Activated naive CD4-positive, alpha-beta T cell treated with anti-CD3 and anti-CD28 coated beads, Interleukin-2, amount 50 U/mL, for 16 hours (primary cell): ENCODE measurements at places on chromosomes 7 and 10.
A peak's percentile ranks its signal among the peaks of the same experiment; 100 is the strongest.

- DNase-seq, result no peak
These were observed 47.8 kb downstream of the INSIG1 start for GRCh38 chr7:155345490-155345889.

- no peak for DNase-seq
These were observed 91.3 kb downstream of the ZNF467 start for GRCh38 chr7:149682038-149682437.

DNA sequence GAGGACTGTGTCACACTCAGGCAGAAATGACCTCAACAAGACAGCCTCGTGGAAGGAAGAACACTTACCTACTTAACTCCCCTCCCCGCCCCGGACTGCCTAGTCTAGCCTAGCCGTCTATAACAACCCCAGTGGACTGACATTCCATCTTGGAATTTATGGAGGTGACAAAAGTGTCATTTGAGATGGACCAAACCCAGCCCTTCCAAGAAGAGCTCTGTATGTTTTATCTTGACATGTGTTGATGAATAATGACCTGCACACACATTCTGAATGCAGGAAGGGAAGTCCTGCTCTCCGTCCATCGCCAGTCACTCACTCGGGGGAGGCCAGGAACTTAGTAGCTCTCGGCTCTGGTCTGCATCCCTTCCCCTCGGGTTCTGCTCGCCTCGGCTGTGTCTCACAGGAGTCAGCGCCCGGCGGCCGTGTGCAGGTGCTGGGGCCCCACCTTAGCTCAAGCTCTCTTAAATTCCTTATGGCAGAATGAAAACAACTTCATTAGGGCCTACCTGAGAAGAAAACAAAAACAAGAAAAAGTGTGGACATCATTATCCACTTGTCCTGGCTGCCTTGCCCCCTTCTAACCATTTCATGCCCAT, 140.9 kb upstream of the NPS start:
- DNase-seq, result no peak

GRCh38 chr7:152674860-152675758, 832 bp downstream of the XRCC2 start:
- DNase-seq, result peak; percentile 11

DNA sequence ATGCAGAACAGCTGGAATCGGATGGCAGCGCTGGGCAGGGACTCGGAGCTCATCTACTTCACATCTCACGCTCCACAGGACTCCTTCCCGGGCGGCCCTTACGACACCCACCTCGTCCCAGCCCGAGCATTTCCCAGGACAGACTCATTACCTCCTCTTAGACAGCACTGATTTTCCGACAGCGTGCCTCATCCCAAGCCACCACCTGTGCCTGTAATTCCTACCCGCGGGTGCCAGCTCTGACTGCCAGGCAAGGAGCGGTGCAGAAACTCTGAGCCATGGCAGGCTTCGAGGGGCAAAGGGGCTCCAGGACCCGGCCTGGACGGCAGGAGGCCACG, 25.6 kb downstream of the GPER1 start:
- DNase-seq, result no peak

DNA sequence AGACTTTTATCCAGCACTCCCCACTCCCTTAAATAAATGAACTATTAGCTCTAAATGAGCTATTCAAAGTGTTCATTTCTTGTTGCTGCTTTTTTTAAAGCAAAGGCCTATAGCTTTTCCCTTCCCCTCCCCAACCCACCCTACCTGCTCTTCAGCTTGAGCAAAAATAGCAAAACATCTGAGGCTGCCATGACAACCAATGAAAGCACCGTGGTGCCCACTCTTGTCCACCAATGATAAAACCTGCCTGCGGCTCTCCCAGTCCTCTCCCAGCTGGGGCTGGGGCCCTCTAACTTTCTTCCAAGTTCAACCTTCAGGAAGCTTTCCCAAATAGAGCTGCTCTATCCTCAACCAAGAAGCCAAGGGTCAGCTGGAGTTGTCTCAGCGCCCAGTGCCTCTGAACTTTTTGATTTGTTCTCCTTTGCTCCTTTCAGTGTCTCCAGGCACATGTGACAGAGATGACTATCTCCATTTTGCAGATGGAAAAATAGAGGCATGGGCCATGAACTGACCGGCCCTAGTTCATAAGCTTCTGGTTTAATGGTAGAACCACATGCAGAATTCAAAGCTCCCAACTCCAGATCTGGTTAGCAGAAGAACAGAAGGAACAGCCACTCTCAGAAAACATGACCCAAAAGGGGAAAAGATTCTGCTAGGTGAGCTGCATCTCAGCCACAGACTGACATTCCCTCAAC, 47.7 kb downstream of the PIK3AP1 start:
- DNase-seq, result no peak

DNA sequence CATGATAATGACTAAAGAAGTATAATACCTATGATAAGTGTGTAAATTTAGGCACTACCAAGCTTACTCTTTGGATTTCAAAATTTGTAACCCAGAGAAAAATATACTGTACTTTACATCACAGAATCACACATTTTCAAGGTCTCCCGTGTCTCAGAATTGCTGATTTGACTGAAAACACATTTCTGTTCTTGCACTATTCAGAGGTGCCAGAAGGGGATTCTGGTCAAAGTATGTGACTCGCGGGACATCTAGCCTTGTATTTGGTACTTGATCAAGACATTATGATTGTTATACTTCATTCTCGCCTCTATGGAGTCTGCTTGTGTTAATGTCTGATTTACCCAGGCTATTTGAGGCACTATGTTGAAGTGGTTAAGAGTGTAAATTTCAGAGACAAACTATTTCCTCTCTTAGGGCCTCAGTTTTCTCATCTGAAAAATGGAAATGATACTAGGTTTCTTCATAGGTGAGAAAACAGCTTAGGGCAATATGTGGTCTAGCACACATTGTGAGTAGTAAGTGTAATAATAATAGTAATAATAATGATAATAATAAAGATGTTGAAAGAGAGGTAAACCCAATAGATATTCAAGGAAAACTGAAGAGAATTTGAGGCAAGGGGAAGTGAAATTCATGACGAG, 320.4 kb downstream of the RNLS start:
- DNase-seq, result no peak

- DNase-seq, result no peak
These were observed 42.2 kb upstream of the NEUROD6 start for GRCh38 chr7:31382722-31383121.

- no peak for DNase-seq
These were observed 51.7 kb downstream of the SMURF1 start for GRCh38 chr7:99092064-99092720.

DNA sequence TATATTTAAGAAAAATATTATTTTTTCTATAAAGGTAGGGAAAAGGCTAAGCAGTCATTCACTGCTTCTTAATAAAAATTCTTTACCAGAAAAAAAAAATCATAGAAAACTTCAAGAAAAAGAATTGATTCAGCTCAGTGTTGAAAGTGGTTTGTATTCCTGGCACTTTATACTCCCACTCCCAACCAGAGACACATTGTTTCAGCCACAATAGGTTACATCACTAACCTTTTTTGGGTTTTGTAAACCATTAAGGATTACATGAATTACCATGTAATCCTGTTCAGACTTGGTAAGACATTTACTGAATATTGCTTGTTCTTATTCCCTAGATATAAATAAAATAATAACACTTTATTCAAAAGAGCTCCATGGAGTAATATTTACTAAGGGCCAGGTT, 46.6 kb downstream of the MINPP1 start:
- no peak for DNase-seq

DNA sequence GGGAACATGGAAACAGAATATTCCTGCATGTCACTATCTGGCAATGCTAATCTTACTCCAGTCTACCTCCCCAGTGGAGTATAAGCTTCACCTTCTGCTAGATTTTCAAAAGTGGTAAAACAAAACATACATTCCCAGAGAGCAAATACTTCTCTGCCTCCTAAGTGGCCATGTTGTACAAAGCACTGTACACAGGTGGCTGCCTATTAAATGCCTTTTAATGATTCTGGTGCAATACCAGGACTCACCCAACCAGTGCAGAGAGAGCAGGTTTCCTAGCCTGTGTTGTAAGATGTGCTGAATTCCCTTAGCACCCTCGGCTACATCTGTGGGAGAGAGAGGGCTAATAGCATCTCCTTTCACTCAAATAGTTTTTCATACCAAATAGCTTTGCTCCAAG, 684.3 kb upstream of the NRP1 start:
- no peak for DNase-seq

DNA sequence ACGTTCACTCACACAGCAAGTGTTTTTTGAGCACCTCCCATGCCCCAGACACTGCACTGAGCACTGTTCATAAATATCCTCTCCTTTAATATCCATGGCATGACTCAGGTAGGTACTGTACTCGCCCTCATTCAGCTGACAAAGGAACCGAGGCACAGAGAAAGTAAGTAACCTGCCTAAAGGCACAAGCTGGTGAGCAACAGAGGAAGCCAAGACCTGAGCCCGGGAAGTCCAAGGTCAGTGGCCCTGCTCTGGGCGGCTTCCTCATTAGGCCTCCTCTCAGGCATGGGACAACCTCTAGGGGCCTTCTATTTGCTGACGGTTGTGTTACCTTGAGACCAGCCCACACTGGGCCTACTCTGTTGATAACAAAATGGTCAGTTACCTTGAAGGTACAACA, 45.1 kb upstream of the EZH2 start:
- no peak for DNase-seq

GRCh38 chr7:157476654-157477549, 140.1 kb downstream of the DNAJB6 start:
- DNase-seq, result no peak

GRCh38 chr7:27237735-27238334, 4.8 kb upstream of the EVX1 start:
- DNase-seq, result no peak

DNA sequence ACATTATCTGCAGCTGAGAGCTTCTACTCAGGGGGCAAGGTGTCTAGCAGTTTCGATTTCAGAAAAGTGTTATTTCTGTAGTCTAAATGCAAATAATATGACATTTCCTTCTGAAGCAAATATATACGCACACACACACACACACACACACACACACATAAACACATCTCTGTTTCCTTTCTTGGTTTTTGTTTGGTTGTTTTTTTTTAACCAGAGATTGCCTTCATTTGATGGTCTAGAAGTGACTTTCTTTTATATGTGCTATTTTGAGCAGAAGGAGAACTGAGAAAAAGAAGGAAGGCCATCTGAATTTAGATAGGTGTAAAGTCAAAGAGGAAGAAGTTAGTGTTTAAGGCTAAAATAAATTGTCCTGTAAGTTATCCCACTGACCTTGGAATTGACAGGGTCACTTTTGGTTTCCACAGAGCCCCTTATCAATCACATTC, 142.2 kb downstream of the TRIL start:
- DNase-seq, result no peak

GRCh38 chr10:112173206-112173605, 10.4 kb downstream of the GPAM start:
- DNase-seq, result no peak

DNA sequence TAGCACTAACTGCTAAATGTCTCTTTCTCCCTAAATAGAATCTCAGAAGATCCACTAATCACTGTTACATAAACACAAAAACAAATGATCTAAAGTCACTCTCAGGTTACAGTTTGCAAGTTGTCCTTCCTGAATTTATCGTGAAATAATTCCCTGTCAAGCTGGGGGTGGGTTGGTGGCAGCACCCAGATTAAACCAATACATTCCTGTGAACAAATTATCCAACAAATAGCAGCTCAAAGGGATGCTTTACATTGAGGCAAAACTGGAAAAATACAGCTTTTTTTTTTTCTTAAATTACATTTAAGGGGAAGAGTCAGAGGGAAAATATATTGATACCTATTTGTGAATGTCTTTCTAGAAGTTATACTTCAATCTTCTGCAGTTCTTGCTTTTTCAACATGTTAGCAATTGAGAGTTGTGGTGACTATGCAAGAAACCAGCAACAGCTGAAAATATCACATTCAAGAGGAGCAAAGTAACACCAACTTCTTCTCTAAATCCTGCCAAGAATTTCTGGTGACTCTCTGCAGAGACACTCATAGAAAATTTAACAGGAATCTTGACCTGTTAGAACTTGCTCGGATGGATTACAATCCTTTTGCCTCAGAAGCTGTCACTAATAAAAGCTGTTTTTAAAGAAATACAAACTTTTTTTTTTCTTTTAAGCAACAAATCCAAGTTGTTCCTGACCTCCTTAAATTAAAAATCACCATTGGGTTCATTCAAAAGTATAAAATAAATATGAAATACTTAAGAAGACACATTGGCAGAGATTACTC, 18.9 kb downstream of the LMOD2 start:
- DNase-seq, result no peak

DNA sequence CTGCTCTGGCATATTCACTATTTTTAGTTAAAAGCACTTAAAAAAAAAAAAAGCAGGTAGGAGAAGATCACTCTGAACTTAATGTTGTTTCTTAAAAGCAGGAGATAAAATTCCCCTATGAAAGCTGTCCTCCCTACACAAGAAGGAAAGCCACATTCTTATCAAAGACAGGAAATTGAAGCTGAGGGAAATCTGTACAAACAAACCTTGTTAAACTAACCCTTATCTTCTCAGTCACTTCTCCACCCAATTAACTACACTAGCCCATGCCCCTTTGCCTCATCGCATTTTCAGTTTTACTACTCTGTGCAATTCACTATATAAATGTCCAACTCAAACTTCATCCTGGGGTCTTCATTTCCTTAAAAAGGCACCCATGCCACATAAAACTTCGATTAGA, 2.7 kb upstream of the CDCA7L start:
- DNase-seq, result no peak

- no peak for DNase-seq
These were observed 15.8 kb upstream of the KDM7A start for GRCh38 chr7:140192620-140193019.

DNA sequence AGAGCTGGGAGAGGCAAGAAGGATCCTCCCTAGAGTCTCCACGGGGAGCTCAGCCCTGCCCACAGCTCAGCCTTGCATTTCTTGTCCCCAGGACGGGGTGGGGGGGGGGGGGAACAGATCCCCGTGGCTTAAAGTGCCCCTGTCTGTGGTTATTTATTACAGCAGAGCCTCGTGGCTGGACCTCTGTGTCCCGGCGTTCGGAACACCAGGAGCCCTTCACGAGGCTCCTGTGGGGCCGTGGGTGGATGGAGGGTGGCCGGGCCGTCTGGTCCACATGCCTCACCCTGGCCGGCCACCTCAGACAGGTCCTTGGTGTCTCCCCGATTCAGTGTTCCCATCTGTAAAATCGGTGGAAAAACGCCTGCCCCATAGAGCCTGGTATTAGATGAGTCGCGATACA, 37.9 kb downstream of the FAM20C start:
- no peak for DNase-seq

DNA sequence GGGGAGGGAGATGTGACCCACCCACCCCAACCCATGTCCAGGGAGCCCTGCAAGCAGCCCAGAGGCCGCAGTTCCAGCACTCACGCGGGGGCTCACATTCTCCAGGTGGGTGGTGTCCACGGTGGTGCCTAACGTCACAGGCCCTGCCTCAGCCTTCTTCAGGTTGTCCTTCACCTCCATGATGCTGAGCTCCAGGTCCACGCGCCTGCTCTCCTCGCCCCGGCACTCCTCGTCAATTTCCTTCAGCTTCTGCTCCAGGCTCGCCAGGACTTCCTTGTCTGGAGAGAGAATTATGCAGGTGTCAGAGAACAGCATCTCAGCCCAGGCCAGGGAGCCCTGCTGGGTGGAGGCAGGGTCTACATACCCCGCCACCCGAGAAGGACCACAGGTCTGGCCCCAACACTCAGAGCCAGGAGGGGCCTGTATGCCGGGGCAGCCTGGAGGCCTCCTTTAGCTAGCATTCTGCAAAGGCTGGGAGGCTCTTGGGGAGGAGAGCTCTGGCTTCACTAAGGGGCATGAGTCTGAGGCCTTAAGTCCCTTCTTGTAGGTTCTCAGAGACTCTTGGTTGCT, 58.2 kb downstream of the VWA2 start:
- no peak for DNase-seq
